Placental pericyte (primary cell): ENCODE measurements at places on chromosomes 11 and 22. TPM values are rescaled to one million over a fixed set of nuclear protein-coding genes. Genes with fewer than 3 reads are reported as not detected.

Gene SLC22A12
- total RNA-seq: not detected in 2 replicates

Gene PRDM10
- total RNA-seq: 5.5 and 13.3 TPM in 2 replicates

Gene PPFIBP2
- 4.4 and 11.2 TPM in 2 replicates for total RNA-seq

Gene DEUP1
- not detected in 2 replicates for total RNA-seq

Gene ART5
- 0.14 and 0.22 TPM in 2 replicates for total RNA-seq

Gene CCDC157
- total RNA-seq: 2.4 TPM in 2 replicates

Gene DYNC2H1
- total RNA-seq: 31.4 and 32.4 TPM in 2 replicates

Gene VEGFB
- 29.3 and 57.1 TPM in 2 replicates for total RNA-seq
